ENCODE measurements at places on chromosomes 3 and 15.

DNA sequence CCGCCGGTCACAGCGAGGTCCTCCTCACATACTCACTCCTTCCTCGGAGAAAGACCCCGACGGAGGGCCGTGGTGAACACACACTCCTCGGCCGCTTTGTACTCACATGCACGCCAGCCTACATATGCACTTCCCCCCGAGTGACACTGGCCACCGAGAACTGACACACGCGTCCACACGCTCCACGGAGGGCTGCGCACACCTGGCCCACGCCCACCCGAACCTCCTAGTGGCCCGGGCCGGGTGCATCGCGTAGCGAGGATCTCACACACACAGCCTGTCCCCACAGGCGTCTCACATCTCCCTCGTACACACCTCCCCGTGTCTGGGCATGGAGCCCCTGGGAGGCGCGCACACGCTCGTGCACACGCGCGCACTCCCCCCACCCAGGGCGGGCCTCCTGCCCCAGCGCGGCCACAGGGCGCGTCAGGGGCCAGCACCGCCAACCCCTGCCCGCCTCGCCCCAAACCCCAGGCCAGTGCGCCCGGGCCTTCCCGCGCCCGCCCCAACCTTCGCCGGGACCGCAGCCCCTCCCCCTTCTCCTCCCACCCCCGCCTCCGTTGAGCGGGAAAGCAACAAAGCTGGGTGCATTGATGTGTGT lies 411 bp upstream of the C3orf70 start:
- no peak for DNase-seq

DNA sequence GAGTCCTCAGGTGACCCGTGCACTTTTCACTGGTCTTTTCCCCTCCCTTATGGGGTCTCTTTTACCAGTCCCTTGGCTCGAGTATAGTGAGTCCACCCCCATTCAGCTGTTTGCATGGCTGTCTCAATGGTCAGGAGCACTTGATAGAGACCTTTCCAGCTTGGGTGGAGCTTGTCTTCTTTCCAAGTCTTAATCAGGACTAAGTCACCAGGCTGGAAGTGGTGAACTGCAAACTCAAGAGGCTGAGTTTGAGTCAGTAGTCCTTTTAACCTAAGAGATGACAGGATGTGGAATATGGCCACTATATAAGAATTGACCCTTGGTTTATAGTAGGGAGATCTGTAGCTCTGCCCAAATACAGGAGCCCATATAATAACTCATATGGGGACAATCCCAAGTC lies 279.7 kb downstream of the PYDC2 start:
- peak; percentile 18 for DNase-seq

GRCh38 chr3:45507820-45508317 lies 86.7 kb upstream of the LIMD1 start:
- DNase-seq: no peak

DNA sequence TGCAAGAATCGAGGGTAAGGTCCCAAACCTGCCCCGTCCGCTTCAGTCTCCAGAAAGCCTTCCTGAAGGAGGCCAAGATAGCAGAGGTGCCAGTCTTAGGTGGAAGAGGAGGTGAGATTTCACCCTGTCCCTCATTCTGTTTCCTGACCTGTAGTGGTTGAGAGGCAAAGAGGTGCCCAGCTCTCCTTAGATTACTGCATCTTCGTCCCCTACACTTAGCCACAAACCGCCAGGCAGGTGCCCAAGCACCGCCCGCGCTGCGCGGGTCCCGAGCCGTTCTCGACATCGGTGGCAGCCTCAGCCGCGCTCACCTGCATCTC lies 23.8 kb upstream of the POLG start:
- DNase-seq: no peak

DNA sequence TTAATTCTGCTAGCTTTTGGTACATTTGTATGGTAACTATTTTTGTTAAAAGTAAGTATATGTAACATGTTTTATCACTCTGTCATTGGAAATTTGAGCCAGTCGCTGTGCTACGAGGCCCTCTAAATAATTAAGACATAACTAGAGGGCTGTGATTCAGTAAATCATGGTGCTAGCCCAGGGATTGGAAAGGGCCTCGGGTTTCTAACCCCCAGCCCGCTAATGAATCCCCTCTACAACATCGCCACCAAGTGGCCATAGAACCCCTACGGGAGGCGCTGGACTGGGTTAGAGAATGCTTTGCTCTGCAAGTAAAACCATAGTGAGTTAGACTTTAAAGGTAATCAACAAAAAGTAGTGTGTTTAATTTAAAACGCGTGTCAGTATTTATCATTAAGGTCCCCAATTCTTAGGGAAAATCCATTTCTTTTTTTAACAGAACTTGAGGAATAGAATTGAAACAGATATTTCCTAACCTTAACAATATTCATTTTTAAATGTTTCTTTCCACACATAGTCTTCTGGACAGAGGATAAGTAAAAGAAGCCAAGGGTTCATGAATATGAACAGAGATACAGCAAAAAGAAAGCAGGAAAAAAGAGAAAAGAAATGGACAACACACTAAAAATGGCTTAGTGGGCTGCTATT lies 744.7 kb downstream of the EPHA3 start:
- peak; percentile 4 for DNase-seq

GRCh38 chr3:5053021-5053831 lies 68.9 kb upstream of the ARL8B start:
- DNase-seq: no peak

Data from Caki2 (cell line).